Neural cell (in vitro differentiated cells): ENCODE measurements at places on chromosomes 5 and 9. TPM values are rescaled to one million over a fixed set of nuclear protein-coding genes. Genes with fewer than 3 reads are reported as not detected.

Gene MSMP
- polyA plus RNA-seq, result not detected in 2 replicates

Gene MACIR
- 33.7 and 34.8 TPM in 2 replicates for polyA plus RNA-seq

Gene PPP2R2B
- polyA plus RNA-seq, result 246 and 250 TPM in 2 replicates

Gene DIRAS2
- 26.7 and 27.6 TPM in 2 replicates for polyA plus RNA-seq

Gene ABCA2
- 30.6 and 52.0 TPM in 2 replicates for polyA plus RNA-seq

Gene ENHO
- 163 and 172 TPM in 2 replicates for polyA plus RNA-seq

Gene PPP1R26
- 20.1 and 30.1 TPM in 2 replicates for polyA plus RNA-seq

Gene TAS2R1
- polyA plus RNA-seq, result 0.41 TPM in 1 of 2 replicates, not detected in the other

Gene PLPPR1
- 135 and 157 TPM in 2 replicates for polyA plus RNA-seq

Gene IFNA7
- polyA plus RNA-seq, result not detected in 2 replicates

Gene FBXL7
- 0.06 and 0.24 TPM in 2 replicates for polyA plus RNA-seq

Gene KCNMB1
- polyA plus RNA-seq, result not detected in 2 replicates

Gene PTGR1
- 3.1 and 6.6 TPM in 2 replicates for polyA plus RNA-seq

Gene TAF11L6
- not detected in 2 replicates for polyA plus RNA-seq

Gene STOM
- 0.11 TPM in 1 of 2 replicates, not detected in the other for polyA plus RNA-seq

Gene MLANA
- polyA plus RNA-seq, result not detected in 2 replicates

Gene GRM6
- not detected in 2 replicates for polyA plus RNA-seq

Gene PGM5
- polyA plus RNA-seq, result not detected in 2 replicates

Gene ISL1
- polyA plus RNA-seq, result 27.6 and 33.6 TPM in 2 replicates

Gene SPATA6L
- polyA plus RNA-seq, result 0.58 and 0.89 TPM in 2 replicates

Gene KIAA0825
- 5.1 and 5.3 TPM in 2 replicates for polyA plus RNA-seq

Gene APBA1
- 10.9 and 13.4 TPM in 2 replicates for polyA plus RNA-seq

Gene PCDHA12
- polyA plus RNA-seq, result 12.8 and 13.9 TPM in 2 replicates

Gene C5orf34
- 10.4 and 12.7 TPM in 2 replicates for polyA plus RNA-seq

Gene IL13
- polyA plus RNA-seq, result 0.25 TPM in 1 of 2 replicates, not detected in the other

Gene IFNB1
- not detected in 2 replicates for polyA plus RNA-seq

Gene SKIC3
- polyA plus RNA-seq, result 119 and 145 TPM in 2 replicates

Gene SPATA9
- 1.1 and 5.8 TPM in 2 replicates for polyA plus RNA-seq

Gene LAMC3
- 0.04 TPM in 1 of 2 replicates, not detected in the other for polyA plus RNA-seq

Gene SLC2A6
- 11.5 and 17.9 TPM in 2 replicates for polyA plus RNA-seq

Gene FST
- polyA plus RNA-seq, result 1.1 and 1.3 TPM in 2 replicates

Gene TAF11L10
- not detected in 2 replicates for polyA plus RNA-seq

Gene IFNA13
- polyA plus RNA-seq, result not detected in 2 replicates

Gene COL23A1
- 0.12 TPM in 1 of 2 replicates, not detected in the other for polyA plus RNA-seq

Gene PTAR1
- 17.7 and 21.7 TPM in 2 replicates for polyA plus RNA-seq
